CD8-positive, alpha-beta memory T cell (primary cell): ENCODE measurements at places on chromosomes 4 and X. TPM values are rescaled to one million over a fixed set of nuclear protein-coding genes. Genes with fewer than 3 reads are reported as not detected.

- no peaks in the 10 kb centered on the region for H3K4me1 ChIP-seq
- H3K4me3 ChIP-seq: no peak overlapping the region
- no peaks in the 10 kb centered on the region for H3K36me3 ChIP-seq
- DNase-seq: no peak
- H3K27ac ChIP-seq: no peak overlapping the region
- H3K27me3 ChIP-seq: no peaks in the 10 kb centered on the region
These were observed 519.6 kb downstream of the IQCM start for GRCh38 chr4:149296084-149296483.

DNA sequence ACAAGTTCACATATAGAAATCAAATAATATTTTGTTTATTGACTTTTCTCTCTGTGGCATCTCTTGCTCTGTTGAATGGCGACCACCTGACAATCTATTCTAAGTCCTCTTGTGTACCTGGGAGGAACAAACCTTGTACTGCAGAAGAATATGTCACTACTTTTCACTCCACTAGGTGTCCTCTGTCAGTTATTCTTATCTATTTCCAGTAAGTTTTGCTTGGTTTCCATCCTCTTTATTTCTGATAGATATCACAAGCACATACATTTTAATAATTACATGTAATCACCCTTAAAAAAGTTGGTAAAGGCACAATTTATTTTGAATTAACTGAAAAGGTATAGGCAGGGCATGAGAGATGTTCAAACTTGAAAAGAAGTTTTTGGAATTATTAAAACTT lies 238.4 kb downstream of the SNCA start:
- no peak overlapping the region for H3K4me3 ChIP-seq
- no peak overlapping the region for H3K27ac ChIP-seq
- no peaks in the 10 kb centered on the region for H3K27me3 ChIP-seq

The SCRG1 gene
- not detected for total RNA-seq

The SSX4B gene
- total RNA-seq: not detected

DNA sequence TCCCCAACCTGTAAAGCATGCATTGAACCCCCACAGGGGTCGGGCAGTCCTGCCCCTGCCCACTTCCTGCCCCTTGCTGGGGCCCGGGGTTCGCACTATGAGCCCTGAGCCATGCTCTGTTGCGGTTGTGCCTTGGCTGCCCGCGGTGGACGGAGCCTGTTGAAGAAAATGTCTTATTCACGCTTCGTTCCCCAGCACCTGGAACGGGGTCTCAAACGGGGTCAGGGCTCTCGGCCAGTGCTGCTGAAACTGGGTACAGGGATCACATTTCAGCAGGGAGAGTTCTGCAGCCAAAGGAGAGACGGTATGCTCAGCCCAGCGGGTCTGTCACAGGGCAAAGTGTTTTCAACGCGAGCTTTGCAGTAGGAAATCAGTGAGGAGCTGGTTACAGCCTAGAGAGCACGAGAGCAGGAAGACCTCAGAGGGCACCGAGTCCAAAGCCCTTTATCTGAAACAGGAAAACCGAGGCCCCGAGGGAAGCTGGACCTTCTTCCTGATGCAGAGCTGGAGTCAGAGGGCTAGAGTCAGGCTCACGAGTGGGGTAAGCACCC lies 46.3 kb upstream of the AFAP1 start:
- no peak overlapping the region for H3K27ac ChIP-seq
- H3K36me3 ChIP-seq: no peaks in the 10 kb centered on the region
- H3K27me3 ChIP-seq: no peaks in the 10 kb centered on the region
- no peak for DNase-seq
- H3K4me1 ChIP-seq: peaks cover 4% of the 10 kb centered on the region

- no peaks in the 10 kb centered on the region for H3K27me3 ChIP-seq
- H3K4me1 ChIP-seq: peaks cover 8% of the 10 kb centered on the region
- H3K4me3 ChIP-seq: peak overlapping the region; percentile 74
- H3K27ac ChIP-seq: peak overlapping the region; percentile 80
- no peaks in the 10 kb centered on the region for H3K36me3 ChIP-seq
These were observed 811 bp downstream of the SRD5A3 start for GRCh38 chr4:55346851-55347255.

DNA sequence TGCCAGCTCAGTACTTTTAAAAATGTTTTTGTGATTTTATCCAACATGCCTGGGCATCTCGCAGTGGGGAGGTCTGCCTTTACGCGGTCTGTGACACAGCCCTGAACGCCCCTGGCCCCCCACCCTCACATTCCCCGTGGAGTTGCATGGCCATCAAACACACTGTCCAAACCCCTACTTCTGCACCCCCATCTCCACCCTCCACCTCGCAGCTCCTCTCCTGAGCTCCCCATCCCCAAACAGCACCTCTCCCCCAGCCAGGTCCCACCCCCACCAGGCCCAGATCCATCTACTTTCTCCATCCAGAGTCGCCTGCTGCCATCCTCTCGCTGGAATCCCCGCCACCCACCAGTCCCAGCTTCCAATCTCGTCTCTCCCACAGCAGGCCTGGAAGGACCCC lies 9.5 kb downstream of the ZFYVE28 start:
- H3K27ac ChIP-seq: no peak overlapping the region
- H3K4me1 ChIP-seq: peaks cover 52% of the 10 kb centered on the region
- no peaks in the 10 kb centered on the region for H3K36me3 ChIP-seq
- no peaks in the 10 kb centered on the region for H3K27me3 ChIP-seq
- no peak for DNase-seq
- no peak overlapping the region for H3K4me3 ChIP-seq

- no peaks in the 10 kb centered on the region for H3K36me3 ChIP-seq
- H3K4me3 ChIP-seq: no peak overlapping the region
- no peaks in the 10 kb centered on the region for H3K4me1 ChIP-seq
- DNase-seq: no peak
These were observed 241.7 kb downstream of the PPP1R2C start for GRCh38 chrX:42536286-42536685.
